ENCODE measurements at places on chromosomes 3 and 15.

DNA sequence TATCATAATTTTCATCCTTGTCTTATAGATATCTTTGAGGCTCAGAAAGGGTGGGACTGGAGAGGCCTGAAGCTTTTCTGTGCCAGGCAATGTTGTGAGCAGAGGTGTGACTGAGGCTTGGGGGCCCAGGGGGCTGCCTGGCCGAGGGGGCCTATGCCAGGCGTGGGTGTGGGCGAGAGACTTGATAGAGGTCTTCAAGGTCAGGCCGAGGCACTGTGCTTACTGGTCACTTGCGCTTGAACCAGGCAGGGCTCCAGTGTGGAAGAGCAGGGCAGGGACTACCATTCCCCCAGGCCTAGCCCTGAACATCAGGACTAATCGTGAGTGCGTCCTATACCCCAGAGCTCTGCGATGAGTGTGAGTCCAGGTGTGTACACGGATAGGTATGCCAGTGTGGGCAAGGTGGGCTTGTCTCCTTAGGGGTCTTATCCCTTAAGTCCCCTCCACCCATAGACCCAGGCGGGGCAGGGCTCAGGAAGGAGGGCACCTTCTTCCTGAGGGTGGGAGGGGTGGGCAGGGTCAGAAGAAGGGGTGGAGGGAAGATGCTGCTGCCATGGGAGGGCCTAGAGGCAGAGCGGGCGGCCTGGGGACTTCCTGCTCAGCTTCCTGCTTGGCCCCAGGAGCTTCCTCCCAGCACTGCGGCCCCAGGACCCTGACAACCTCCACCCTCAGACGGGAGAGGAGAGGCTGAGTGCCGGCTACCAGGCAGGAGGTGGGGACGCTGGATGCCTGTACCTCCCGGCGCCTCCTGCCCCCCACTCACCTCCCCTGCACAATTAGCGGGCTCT is 84.7 kb downstream of the LINGO1 start:
- DNase-seq = no peak

GRCh38 chr3:50658831-50659230 is 15.9 kb upstream of the DOCK3 start:
- no peak for DNase-seq

DNA sequence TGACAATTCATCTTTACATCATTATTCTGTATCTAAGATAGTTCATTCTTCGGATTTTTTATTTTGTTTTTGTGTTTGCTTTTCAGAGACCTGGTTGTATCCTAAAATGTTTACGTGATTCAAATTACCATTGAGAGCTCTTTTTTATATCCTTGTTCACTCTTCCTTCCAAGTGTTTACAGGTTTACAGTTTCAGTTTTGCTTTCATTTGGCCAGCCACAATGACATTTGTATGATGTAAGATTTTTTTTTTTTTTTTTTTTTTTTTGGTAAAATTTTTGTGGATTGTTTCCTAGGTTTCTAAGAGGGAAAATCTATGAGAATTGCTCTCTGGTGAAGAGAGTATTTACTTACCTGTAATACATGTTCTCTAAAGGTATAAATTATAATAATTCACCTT is 55.0 kb downstream of the SETD5 start:
- DNase-seq = no peak

- no peak for DNase-seq
Observed at GRCh38 chr3:94875149-94875548, 812.3 kb downstream of the NSUN3 start.

- no peak for DNase-seq
Observed at GRCh38 chr15:31557899-31558298, 231.3 kb downstream of the KLF13 start.

DNA sequence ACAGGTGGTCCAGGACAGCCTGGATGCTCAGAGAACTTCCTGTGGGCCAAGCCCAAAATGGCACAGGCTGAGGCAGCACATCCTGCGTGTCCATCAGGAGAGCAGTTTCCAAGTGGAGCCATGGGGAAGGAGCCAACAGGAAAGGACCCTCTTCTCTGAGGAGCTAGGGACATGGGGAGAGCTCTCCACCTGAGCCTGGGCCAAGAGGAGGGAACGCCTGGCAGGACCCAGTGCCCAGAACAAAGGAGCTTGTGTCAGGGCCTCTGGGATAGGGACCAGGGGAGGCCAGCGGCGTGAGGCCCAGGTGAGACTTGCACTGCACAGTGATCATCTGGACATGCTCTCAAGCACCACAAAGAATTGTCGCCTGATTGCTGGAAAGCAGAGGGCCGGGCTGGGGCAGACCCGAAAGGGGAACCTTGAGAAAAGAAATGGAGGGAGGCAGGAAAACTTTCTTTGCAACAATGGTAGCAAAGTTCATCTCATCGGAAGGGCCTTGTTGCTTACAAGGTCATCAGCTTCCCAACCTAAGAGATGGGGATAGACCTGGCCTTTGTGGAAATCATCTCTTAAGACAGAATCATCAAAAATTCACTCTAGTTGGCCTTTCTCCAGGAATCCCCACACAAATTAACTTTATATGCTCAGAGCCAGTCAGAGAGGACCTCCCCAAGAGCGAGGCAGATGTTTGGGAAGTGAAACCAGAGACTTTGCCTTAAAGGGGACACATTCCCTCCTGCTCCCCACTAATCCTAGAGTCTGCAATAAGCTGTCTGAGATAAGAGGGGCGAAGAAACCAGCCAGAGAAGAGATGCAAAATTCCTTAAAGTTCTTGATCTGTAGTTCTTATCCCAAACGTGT is 47.7 kb upstream of the HES1 start:
- no peak for DNase-seq

DNA sequence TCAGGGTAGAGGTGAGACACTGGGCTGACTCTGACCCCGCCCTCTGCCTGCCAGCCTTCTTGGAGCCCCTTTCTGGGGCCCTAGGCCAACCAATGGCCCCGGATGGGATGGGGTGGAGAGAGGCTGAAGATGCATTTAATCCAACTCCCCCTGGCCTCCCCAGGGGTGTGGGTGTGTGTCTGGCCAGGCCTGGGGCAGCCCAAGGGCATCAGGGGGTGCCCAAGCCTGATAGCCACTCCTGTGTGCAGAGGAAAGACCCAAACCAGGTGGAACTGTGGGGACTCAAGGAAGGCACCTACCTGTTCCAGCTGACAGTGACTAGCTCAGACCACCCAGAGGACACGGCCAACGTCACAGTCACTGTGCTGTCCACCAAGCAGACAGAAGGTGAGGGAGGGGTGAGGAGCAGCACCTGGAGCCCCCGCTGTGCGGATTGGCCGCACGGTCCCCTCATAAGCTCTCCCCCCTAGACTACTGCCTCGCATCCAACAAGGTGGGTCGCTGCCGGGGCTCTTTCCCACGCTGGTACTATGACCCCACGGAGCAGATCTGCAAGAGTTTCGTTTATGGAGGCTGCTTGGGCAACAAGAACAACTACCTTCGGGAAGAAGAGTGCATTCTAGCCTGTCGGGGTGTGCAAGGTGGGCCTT is 9.5 kb downstream of the SPINT1 start:
- peak; percentile 37 for DNase-seq

DNA sequence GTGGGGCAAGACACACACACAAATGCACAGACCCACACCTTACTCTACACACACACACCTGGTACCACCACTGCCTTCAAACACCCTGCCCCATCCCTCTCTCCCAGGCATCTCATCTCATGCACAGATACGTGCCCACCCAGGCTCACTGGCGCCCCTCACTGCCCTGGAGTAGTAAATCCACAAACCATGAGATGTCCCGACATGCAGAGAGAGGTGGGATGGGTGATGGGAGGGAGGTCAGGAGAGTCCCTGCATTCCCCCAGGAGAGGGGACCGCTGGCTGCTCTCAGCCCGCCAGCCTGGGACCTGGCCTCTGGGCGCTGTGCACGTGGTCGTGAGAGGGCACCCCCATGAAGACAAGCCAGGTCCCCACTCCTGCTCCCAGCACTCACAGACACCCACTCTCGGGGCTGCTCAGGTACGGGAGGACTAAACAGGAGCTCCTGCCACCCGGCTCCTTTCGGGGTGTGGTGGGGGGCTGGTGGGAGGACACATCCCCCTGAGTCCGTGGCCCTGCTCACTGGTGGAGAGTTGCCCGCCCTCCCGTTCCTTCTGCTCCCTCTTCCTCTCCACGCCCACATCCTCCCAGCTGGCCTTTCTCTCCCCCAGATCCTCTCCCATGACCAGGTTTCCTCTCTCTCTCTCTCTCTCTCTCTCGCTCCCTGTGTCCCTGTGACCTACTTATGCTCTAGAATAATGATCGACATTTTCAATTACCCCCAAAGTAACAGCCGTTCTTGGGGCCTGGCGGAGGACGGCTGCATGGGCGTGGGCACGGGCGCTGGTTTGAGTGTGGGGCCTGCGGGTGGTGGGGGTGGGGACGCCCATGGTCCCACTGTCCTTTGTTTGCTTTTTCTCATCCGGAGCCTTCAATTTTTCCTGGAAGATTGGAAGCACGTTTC is 18.9 kb upstream of the CSPG4 start:
- no peak for DNase-seq

- no peak for DNase-seq
Observed at GRCh38 chr15:73754461-73754860, 1.3 kb upstream of the INSYN1 start.

GRCh38 chr3:40097131-40098117 is 212.1 kb upstream of the EIF1B start:
- no peak for DNase-seq

DNA sequence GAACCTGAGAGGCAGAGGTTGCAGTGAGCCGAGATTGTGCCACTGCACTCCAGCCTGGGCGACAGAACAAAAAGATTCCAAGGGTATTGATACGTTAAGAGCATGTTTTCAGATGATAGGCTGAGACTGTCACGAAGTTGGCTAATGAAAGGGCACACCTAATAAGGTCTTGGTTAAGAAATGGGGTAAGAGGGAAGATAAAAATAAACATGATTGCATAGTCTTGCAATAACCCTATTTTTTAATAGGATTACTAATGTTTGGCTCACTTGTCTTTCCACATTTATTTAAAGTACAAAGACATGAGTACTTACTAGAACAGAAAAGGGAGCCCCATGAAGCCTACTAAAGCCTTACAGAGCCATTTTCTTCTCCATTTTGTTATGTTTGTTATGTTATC is 109.0 kb downstream of the FRMD4B start:
- no peak for DNase-seq

- no peak for DNase-seq
Observed at GRCh38 chr3:65914032-65914739, 124.5 kb downstream of the MAGI1 start.

GRCh38 chr3:177724020-177724638 is 526.8 kb upstream of the TBL1XR1 start:
- DNase-seq = no peak

GRCh38 chr15:85380812-85381642 is 624 bp downstream of the AKAP13 start:
- DNase-seq = no peak

GRCh38 chr3:128709506-128710210 is 16.3 kb upstream of the RAB7A start:
- DNase-seq = no peak

GRCh38 chr3:59839810-59840515 is 790.1 kb upstream of the CFAP20DC start:
- no peak for DNase-seq
